ENCODE measurements at places on chromosomes 4 and X.

DNA sequence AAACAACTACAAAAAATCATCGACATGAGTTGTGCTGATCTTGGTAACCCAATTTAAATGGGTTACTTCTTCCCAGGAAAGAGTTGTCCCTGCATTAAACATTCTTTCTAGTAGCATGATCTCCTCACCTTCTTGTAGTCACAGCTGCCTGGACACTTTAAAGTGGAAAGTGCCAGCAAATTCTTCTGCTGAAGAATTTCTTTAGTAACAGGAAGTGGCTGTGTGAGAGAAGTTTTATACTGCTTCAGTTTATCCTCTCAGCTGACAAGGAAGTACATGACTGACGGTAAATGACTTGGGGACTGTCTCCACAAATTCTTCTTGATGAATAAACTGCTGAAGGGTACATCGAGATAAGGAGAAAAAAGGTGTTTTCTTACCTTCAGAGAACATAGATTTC, 18.2 kb upstream of the TNIP3 start:
- DNase-seq, result no peak

- no peak for DNase-seq
These were observed 1.7 kb downstream of the MAGEC3 start for GRCh38 chrX:141839856-141840255.

DNA sequence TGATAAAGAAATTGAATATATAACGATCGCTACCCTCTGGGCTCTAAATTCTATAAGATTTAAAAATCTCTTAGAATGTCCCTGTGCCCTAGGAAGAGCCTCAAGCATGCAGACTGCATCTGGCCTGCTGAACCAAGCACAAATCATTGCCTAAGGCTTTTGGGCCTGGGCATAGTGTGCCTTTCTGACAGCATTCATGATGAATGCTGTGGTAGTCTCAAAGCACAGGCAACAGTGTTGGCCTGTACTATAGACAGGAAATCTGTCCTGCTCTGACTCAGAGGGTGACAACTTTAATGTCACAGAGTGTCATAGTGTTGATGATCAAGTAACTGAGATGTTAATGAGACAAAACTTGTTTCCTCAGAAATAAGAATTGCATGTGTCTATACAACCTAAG, 717.3 kb downstream of the STIM2 start:
- no peak for DNase-seq

GRCh38 chr4:23930750-23931488, 41.1 kb upstream of the PPARGC1A start:
- peak; percentile 96 for DNase-seq

GRCh38 chr4:121777625-121778024, 12.7 kb upstream of the SMIM43 start:
- no peak for DNase-seq

- DNase-seq, result no peak
These were observed 45.3 kb downstream of the MMRN1 start for GRCh38 chr4:89939994-89940393.

- DNase-seq, result no peak
These were observed 485.5 kb downstream of the TRAM1L1 start for GRCh38 chr4:116599859-116600258.

DNA sequence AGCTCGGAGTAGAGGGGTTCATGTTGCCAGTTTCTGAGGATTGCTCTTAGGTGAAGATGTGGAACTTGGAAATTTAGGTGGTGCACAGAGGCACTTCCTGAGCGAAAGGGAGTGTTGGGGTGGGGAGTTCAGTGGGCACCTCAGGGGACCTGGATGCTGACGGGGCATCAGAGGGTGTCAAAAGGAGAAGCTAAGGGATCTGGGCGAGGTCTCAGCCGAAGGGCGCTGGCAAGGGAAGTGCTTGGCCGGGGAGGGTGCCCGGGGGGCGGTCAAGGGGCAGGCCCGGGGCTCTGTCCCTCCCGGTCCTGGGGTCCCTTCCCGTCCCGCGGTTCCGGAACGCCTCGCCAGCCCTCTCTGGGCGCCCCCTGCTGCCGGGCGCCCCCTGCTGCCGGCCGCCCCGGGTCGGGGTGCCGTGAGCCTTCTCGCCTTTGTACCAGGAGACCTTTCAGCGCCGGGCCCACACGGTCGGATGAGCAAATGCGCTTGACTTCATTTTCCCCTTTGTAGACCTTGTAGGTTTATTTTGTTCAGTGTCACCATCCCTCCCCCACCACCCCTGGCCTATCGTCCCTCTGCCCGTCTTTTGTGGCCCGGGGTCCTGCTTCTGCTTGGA, 3.0 kb upstream of the PHOX2B start:
- DNase-seq, result no peak

GRCh38 chr4:77010841-77011354, 61.3 kb downstream of the SEPTIN11 start:
- DNase-seq, result no peak

DNA sequence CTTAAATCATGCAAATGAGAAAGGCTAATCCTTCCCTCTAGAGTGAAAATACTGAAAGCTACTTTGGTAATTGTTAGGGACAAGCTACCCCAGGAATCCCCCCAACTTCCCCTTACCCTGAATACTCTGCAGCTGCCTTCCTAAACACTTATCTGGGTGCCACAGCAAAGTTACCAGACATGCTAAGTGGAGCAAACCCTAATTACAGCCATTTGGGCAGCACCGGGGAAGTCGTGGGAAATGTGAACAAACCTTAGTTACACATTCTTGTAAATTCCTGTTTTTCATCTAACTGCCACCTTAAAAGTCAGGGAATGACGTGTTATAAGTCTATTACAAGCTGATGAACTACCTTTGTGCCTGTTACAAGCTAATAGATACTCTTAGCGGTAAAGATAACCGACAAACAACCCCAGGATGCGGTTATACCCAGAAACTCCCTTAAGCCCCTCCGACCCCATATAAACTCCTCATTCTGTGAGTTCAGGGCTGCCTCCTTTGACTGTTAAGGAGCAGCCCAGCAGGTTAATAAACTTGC, 66.0 kb upstream of the PLAC8 start:
- DNase-seq, result no peak

DNA sequence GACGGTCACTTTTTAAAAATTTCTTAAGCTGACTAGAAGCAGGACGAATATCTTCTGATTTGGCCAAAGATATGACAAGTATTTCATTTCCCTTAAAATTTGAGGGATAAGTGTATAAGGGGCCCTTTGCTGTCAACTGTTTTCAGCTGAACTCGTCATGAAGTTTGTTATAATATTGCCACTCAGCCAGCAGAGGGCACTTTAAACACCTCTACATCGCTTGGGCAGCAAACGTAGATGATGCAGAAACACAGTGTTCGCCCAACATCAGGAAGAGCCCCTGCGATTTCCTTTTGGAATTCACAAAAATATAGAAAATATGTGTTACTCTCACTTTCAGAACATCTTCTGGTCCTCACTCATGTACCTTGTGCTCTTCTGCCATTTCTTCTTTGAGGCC, 435.7 kb upstream of the FMR1 start:
- no peak for DNase-seq

GRCh38 chr4:101807351-101807750, 16.8 kb downstream of the BANK1 start:
- DNase-seq, result no peak

DNA sequence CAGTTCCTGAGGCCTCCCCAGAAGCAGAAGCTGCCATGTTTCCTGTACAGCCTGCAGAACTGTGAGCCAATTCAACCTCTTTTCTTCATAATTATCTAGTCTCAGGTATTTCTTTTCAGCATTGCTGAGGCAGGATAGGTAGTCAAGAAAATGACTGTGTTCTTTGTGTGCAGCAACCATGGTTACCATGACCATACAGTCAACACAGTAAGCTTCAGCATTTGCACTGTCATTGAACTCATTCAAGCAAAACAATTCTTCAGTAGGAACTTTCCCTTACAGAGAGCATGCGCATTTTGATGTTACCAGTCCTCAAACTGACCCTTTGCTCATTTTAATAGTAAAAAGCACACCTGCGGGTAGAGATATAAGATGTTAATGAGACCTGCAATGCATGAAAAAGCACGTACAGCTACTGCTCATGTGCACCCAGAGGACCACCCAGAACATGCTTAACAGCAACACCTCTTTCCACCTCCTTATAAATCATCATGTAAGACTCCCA, 180.8 kb downstream of the PRKX start:
- DNase-seq, result no peak

DNA sequence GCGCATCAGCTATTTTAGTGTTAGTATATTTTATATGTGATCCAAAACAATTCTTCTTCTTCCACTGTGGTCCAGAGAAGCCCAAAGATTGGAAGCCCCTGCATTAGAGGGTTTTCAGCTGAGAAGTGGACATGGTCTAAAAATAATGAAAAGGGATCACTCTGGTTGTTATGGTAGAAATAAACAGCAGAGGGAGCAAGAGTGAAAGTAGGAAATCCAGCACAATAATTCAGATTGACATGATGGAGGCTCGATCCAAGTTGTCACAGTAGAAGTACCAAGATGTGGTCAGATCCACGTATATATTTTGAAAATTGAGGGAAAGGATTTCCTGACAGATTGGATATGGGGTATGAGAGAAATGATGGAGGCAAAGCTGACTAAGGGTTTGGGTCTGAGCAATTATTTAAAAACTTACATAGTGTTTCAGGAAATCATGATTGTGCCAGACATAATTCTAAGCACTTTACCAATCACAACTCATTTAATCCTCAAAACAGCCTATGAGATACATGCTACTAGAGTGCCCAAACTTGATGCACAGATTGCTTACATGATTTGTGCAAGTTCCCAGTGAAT, 17.0 kb upstream of the TMEM144 start:
- DNase-seq, result no peak

- no peak for DNase-seq
These were observed 58.0 kb upstream of the SHOX start for GRCh38 chrX:572538-573124.

- no peak for DNase-seq
These were observed 21.9 kb upstream of the WDR45 start for GRCh38 chrX:49101629-49101984.

DNA sequence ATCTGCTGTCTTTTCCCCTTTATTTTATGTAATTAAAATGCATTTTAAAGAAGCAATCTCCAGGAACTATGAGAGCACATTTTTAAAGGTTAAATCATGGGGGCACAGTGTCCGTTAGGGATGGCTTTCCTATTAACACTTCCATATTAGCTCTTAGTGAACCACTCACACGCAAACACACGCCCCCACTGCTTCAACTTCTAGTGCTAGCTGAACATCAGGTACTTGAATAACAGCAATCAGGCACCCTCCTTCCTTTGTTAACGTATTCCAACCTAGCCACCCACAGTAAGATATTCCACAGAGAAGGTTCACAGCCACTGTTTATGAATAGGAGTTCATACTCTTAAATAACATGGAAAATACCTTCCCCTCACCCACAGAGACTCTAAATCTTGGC, 9.3 kb downstream of the TMEM255A start:
- DNase-seq, result no peak

- no peak for DNase-seq
These were observed 231.0 kb downstream of the ADGRL3 start for GRCh38 chr4:61431131-61431530.

- DNase-seq, result no peak
These were observed 586 bp upstream of the NSG1 start for GRCh38 chr4:4386296-4386735.

- DNase-seq, result no peak
These were observed 20.6 kb downstream of the GAB1 start for GRCh38 chr4:143357161-143357845.

- DNase-seq, result no peak
These were observed 13.3 kb downstream of the USP27X start for GRCh38 chrX:49892542-49892941.

DNA sequence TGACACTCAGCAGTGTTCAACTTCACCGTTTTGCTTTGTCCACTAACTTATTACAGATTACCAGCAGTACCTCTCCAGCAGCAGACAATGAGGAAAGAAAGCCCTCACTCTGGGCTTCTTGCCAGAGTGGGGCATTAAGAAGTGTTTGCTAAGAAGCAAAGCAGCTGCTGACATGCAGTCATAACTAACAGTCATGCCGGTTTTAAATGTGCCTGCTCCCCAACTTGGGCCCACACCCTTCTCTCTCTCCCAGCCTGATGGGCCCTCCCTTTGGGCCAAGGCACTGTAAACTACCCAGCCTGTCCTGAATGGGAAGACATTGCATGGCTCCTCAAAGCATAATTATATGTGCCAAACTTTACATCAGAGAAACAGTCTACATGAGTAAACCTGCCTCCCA, 54.6 kb upstream of the HHIP start:
- DNase-seq, result no peak

- no peak for DNase-seq
These were observed 3.9 kb upstream of the TIFA start for GRCh38 chr4:112289407-112290253.

GRCh38 chrX:148815218-148815961, 315.0 kb downstream of the AFF2 start:
- DNase-seq, result no peak

DNA sequence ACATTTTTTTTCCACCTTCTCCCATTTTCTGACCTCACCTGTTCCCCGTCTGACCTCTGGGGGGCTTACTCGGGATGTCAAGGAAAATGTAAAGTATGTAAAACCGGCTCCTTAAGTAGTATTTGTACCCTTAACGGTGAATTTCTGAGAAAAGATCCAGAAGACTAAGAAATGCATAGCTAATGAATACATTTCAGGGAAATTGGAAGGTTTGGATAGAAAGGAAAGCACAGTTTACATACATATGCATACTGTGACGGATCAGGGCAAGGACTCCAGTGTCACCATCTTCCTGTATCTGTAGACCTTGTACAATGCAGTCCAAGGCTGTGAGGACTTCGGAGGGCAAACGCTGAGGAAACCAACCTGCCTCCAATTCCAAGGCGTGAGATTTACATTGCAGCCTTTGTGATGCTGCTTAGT, 2185.9 kb upstream of the TENM3 start:
- no peak for DNase-seq

GRCh38 chrX:107758231-107758766, 17.3 kb downstream of the TSC22D3 start:
- no peak for DNase-seq

DNA sequence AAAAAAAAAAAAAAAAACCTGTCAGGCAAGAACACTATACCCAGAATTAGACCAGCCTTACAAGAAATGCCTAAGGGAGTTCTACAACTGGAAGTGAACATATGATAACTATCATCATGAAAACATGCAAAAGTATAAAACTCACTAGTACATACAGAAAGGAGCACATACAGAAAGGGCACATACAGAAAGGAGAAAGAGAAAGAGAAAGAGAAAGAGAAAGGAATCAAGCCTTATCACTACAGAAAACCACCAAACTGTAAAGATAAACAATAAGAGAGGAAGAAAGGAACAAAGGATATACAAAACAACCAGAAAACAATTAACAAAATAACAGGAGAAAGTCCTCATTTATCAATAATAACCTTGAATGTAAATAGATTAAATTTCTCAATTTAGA, 50.4 kb downstream of the PHKA1 start:
- no peak for DNase-seq

Data from coronary artery (tissue), 2 donors.